Fibroblast of skin of back (primary cell): ENCODE measurements at places on chromosomes 13 and 19.

DNA sequence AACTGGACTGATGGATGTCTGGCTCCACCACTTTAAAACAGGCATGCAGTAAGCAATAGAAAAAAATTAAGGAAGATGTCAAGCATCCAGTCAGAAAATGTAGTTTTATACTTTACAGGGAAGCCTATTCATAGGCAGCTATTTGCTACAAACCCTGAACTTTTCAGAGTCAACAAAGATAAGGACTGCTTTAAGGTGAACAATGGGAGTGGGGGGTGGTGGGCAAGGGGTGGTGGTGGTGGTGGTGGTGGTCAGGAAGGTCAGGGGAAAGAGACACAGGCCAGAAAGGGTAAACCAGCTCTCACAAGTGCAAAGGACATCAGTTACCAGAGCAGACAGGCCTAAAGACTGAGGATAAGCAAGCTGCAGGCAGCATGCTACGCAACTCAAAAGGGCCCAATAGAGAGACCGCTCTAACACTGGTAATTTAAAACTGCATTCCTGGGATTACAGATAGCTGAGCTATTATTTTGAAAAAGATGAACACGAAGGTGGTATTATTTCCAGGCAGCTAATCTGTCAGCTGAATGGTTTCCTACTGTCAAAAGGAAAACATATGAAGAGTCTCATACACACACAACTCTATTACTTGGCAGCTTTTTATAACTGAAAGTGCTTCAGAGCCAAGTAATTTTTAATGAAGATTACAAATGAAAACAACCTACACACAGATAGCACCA is 14.8 kb downstream of the BRD4 start:
- DNase-seq: peak; percentile 80

DNA sequence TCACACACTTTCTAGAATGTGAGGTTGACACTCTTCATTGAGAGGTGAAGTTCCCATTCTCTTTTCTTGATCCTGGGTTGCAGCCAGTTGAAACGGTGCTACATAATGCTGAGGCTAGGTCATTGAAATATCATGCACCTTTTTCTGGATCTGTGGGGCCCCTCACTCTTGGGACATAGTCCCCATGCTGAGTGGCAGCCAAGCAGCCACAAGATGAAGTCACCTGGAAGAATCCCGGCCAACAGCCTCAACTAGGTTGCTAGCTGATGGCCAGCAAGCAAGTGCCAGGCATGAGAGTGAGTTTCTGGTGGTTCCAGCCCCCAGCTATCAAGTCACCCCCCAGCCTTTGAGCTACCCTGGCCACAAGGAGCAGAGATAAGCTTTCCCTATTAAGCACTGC is 148.5 kb upstream of the TSHZ3 start:
- DNase-seq: no peak

DNA sequence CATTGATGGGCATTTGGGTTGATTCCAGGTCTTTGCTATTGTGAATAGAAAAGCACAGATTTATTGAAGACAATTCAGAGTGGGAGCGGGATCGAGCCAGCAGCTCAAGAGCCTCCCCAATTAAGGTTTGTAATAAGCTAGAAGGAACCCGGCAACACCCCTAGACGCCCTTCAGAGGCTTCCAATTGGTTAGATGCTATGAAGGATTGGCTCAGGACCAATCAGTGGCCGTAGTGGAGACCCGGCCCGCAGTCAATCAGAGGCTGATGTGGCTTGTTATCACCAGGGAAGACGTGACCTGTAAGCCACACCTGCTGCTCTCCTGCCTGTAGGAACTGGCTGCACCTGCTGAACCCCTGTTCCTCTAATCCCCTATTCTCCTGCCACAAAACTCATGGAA is 14.6 kb downstream of the SIGLEC11 start:
- no peak for DNase-seq

GRCh38 chr13:46195016-46195415 is 13.0 kb upstream of the LCP1 start:
- no peak for DNase-seq

DNA sequence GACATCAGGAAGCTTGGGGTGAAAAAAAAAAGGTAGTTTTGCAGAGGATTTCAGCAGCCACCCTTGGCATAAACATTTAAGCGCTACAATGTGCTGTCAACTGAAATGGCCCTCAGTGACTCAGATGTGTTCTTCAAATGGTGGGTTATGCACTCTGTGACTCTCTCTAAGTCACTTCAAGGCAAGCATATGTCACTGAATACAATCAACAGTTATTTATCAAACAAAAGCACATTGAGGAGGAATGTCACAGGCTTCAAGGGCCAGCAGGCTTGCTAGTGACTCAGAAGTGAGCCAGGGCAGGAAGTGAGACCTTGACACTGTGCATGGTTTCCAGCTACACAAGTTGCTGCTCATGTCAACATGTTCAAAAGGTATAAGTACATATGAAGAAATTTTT is 523.7 kb upstream of the HTR2A start:
- DNase-seq: peak; percentile 47

DNA sequence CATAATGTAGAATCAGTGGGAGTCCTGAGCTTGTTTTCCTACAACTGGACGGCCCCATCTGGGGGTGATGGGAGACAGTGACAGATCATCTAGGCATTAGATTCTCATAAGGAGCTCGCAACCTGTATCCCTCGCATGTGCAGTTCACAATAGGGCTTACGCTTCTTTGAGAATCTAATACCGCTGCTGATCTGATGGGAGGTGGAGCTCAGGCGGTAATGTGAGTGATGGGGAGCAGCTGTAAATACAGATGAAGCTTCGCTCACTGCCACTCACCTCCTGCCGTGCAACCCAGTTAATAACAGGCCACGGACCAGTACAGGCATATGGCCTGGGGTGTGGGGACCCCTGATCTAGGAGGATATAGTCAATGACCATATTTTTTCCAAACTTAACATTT is 38.8 kb downstream of the RCBTB1 start:
- no peak for DNase-seq

DNA sequence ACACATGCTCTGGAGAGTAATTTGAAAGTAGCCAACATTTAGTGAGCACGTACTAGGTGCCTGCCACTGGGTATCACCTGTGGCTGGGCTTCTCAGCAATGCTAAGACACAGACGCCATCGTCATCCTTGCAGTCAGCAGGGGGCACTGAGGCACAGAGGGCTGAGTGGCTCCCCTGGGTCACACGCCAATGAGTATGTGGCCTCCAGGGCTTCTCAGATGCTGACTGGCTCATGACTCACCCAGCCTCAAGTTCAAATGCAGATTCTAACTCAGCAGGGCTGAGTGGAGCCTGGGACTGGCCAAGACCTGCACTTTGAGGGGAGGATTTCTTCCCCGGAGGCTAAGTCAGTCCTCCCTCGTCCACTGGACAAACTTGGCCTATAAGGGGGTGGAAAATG is 115.1 kb upstream of the CACNA1A start:
- DNase-seq: peak; percentile 94

- no peak for DNase-seq
Measured at GRCh38 chr19:55231391-55232285, 3.1 kb upstream of the TMEM86B start.

DNA sequence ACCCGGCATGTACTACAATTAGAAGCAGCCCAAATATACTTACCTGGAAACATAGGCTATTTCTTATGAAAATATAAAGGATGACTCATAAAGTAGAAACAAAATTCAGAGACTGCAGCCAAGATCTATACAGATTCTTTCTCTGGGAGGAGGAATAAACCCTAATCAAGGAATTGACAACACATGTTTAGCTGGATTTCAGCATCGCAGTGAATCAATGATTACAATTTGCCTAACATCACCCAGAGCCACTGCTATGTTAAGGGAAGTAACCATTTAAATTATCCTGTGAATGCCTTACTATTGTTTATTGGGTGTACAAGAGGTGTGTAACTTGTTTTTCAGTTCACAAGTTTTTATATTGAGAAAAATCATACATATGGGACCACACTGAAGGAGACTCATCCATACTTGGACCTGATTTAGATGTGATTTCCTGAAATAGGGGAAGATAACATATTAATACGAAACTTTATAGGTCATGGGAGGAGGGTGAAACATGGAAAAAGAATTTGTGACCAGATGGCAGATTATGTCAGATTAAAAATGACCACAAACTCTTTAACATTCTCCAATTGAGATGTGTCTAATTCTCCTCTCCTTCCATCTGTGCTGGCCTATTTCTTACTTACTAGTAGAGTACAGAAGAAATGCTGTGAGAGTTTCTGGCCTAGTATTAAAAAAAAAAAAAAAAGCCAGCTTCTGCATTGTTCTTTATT is 1168.4 kb downstream of the SLITRK1 start:
- DNase-seq: peak; percentile 65

DNA sequence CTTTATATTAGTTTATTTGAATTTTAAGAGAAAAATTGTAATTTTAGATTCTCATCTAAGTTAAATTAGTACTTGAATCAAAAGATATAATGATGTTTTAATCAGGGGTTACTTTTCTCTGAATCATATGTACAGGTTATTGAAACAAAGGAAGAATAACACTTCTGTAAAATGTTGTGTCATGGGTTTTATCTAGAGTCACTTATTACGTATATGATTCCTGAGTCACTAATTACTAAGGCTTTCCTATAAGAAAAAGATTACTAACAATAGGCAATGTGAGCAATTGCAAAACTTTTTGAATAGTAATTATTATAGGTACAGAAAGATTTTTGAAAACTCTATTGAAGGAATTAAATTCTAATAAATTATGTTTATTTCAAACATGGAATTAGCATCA is 99.2 kb upstream of the KLF5 start:
- DNase-seq: no peak

DNA sequence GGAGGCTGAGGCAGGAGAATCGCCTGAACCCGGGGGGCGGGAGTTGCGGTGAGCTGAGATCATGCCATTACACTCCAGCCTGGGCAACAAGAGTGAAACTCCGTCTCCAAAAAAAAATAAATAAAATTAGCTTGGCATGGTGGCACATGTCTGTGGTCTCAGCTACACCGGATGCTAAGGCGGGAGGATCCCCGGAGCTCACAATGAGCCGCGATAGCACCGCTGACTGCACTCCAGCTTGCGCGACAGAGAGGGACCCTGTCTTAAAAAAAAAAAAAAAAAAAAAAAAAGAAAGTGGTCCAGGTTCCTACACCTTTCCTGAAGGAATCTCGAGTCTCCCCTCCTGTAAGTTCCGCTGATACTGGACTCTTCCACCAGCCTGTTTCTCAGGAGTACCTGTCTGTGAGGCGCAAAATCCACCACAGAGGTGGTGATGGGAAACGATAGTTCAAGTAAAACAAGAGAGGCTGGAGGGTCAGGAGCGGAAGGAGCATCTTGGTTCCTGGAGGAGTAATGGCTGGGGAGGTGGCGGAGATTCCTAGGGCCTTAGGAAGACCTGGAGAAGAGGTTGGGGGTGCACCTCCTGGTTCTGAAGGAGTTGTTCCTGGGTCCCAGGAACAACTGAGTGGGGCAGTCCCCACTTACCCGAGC is 471 bp downstream of the FUT1 start:
- no peak for DNase-seq

- DNase-seq: no peak
Measured at GRCh38 chr13:21219036-21219381, 42.6 kb downstream of the MRPL57 start.

DNA sequence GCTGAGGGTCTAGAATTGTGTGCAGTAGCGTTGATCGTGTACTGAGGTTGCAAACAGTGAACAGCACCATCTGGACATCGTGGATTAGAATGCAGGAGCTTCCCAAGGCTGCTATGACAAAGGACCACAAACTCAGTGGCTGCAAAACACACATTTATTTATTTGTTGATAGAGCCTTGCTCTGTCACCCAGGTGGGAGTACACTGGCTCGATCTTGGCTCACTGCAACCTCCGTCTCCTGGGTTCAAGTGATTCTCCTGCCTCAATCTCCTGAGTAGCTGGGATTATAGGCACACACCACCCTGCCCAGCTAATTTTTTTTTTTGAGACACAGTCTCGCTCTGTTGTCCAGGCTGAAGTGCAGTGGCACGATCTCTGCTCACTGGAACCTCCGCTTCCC is 2.3 kb upstream of the UHRF1 start:
- DNase-seq: no peak

- DNase-seq: peak; percentile 15
Measured at GRCh38 chr13:39509616-39510315, 93.2 kb downstream of the LHFPL6 start.

DNA sequence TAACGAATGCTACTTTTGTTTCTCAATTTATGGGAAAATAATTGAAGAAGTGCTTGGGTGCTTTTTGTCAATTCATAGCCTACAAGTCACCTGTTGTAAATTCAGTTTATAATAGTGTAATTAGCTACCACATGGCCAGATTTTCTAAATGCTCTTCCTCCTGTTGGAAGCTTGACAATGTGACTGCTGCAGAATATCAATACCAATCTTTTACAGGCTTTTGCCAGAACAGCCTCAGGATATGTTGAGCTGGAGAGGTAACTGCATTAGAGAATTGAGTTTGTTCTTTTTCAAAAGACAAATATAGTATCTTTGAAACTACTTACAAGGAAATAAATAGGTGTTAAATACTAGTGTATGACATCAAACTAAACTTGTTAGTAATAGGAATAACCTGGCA is 277.8 kb downstream of the POU4F1 start:
- DNase-seq: no peak

GRCh38 chr19:8034178-8034525 is 18.4 kb upstream of the CCL25 start:
- no peak for DNase-seq

DNA sequence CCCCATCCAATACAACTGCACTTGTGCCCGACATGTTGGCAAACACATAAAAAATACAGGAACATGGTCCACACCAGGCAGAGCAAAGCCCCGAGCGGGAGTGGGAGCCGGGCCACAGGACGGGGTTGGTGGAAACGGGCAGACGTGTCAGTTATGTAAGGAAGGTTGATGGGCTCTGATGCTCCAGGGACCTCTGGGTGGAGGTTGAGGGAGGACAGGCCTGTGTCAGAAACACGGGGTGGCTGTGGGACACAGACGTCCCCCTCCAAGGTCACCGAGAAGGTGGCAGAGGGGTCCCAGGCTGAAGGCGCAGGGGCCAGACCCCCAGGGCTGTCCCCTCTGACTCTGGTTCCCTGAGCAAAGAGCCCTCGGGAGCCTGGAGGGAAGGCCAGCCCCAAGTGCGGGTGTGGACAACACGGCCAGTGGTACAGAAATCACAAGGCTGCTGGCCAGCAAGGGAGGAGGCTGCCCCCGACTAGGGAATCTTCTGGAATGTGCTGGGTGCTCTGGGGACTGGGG is 31.4 kb upstream of the C13orf46 start:
- DNase-seq: no peak

DNA sequence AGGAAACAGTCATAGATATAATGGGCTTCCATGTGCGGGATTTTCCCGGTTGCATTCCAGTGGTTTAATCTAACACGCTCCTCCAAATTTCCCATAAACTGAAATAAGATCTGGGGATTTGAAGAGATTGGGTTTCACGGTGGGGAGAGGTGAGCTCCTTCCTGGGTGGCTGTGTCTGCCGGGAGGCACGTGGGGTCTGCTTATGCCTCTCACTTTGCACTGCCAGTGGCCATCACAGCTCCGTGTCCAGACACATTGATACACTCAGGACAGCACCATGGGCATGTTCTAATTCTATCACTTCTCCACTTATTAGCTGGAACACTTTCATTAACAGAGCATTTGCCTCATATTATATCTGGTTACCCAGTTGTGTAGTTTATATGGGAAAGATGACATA is 73.4 kb downstream of the SOX1 start:
- no peak for DNase-seq

GRCh38 chr19:46759206-46759605 is 13.0 kb upstream of the STRN4 start:
- DNase-seq: no peak
